Stimulated activated effector memory CD8-positive, alpha-beta T cell treated with anti-CD3 and anti-CD28 coated beads, Interleukin-12 subunit alpha, Interleukin-12 subunit beta, amount 100 ng/mL, for 72 hours (primary cell): ENCODE measurements at places on chromosomes 2 and 18.

GRCh38 chr2:146392186-146392585, 1452.6 kb upstream of the ACVR2A start:
- no peak for DNase-seq

- DNase-seq: no peak
Measured at GRCh38 chr2:240455647-240456446, 20.4 kb downstream of the GPC1 start.

DNA sequence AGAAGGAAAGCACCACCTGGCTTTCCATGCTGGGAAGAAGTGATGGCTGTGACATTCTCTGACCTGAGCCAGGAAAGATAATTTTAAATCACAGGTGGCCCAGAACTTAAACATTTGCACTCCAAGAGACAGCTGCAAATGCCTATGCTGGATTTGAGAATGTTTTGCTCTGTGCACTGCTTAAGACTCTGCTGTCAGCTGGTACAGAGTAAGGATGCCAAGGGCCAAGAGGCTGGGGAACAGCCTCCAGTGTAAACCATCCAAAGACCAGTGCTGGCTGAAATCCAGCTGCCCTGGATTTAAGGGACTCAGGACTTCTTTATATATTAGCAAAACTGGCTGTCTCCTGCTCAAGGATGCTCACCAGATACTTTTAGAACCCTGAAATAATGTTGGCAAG, 3.9 kb downstream of the HOXD8 start:
- no peak for DNase-seq

DNA sequence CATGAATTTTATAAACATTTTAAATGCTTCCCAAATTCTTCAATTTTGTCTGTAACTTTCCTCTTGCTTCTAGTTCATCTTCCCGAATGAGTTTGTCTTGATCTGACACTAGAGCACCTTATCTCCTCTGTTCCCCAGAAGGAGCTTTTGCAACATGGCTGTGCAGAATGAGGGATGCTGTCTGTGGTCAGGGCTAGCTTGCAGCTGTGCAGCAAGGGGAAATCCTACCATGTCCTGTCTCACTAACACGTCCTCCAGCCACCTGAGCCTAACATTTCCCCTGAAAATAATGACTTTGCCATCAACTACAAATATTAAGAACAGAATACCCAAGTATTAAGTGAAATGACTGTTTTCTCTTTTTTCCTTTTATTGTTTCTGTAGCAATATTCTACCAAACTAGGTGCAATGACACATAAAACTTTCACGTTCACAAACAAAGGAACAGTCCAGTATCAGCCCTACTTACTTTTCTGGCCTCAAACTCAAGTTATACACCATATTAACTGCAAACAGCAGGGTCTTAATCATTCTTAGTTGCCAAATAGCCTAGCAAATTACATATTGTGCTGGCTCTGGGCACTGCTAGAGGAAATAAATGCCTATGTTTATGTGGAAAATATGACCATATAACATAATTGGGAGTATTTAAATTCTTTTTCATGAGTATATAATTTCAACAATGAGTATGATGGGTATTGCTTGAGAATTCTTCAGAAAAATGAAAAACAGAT, 423.3 kb downstream of the CMPK2 start:
- no peak for DNase-seq

DNA sequence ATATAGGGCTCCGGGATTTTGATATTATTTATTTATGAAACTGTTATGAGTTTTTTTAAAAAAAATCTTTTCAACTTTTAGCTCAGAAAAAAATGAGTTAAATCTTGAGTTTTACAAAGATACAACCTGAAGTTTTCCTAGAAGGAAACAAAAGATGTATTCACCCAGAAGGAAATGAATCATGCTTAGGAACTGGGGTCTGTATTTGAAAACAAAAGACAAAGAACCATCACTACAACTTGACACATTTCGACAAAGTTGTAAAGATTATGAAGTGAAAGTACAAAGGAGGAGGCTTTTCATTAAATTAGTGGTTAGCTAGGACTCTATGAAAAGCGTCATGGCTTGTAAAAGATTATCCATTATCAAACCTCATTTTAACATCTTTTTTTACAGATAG, 143.3 kb downstream of the PDE1A start:
- no peak for DNase-seq

DNA sequence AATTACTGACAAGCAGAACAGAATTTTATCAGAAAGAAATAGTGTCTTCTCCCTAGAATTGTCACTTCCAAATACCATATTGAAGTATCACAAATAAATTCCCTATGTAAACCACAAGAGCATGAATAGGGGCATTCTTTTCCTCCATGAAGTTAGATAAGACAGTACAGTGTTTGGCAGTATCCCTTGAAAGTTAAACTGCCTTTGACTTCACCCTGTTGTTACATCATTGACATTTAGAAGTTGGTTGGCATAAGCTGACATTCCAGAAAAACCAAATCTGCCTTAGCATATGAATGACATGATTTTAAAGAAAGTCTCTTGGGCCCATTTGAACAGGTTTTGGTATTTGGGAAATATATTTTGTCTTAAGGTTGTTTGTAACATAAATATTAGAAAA, 50.2 kb upstream of the OSR1 start:
- DNase-seq: no peak

GRCh38 chr18:65661391-65661790, 89.4 kb upstream of the CDH7 start:
- DNase-seq: no peak
